Tibial artery (tissue), 4 donors: ENCODE measurements at places on chromosomes 11 and 22.

DNA sequence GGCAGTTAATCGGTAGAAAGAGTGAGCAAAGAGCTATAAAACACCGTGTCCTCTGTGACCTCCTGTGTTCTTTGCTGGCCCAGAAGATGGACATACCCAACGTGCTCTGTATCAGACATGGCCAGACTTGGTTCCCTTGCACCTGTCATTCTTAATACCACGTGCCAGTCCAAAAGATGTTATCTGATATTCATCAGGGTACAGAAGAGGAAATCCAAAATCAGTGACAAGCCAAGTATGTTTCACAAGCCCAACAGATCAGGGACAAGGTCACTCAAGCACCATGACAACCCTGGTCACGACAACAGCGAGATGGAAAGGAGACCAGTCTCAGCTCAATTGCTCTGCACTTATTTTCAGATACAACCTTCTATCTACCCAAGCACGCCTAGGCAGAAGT lies 3.4 kb downstream of the LRP4 start:
- DNase-seq: no peak

GRCh38 chr11:66115638-66116301 lies 45.7 kb downstream of the PACS1 start:
- no peak for DNase-seq

DNA sequence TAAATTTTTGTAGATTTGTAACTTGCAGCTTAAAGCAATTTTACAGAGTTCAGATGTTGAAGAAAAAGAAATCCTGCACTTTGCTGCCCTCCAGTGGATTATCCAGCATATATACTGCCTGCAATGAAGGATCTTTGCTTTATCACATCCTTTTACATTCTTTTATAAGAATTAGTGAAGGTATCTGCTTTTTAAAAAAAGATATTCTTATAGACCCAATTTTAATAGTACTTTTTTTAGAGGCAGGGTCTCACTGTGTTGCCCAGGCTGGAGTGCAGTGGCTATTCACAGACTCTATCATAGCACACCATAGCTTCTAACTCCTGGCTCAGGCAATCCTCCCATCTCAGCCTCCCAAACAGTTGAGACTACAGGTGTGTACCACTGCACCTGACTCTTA lies 60.7 kb downstream of the TTC17 start:
- no peak for DNase-seq

- DNase-seq: no peak
Measured at GRCh38 chr11:6061475-6061874, 30.9 kb upstream of the OR56A1 start.

DNA sequence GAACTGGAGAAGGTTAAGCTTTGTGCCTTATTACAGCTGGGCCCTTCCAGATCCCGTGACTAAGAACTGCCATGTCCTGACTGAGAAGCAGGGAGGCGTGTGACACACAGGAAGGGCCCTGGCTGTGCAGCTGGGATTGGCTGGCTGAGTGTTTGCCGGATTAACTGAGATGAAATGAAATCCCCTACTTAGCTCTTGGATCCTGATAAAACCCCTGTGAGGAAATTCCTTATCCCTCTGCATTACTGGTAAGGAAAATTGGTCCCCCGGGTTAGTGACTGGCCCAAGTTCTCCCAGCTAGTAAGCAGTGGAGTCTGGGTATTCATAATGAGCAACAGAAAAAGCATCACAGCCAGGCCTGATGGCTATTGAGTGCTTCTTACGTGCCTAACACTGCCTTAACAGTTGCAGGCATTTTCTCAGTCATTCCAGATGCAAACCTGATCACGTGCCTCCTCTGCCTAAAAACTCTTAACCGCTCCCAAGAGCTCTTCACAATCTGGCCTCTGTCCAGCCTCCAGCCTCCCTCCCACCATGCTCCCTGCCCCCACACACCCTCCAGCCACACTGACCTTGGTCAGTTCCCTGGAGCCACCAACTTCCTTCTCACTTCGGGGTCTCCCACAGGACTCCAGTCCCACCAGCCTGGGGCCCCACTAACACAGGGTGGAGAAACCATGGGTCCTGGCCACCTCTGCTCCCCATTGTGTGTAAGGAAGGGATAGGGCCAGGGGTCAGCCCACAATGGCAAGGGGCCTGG lies 37.8 kb downstream of the ARRB1 start:
- peak; percentile 76 for DNase-seq
